Lower leg skin (tissue), 4 donors: ENCODE measurements at places on chromosomes 2 and 18. TPM values are rescaled to one million over a fixed set of nuclear protein-coding genes. Genes with fewer than 3 reads are reported as not detected.
A peak's percentile ranks its signal among the peaks of the same experiment; 100 is the strongest.

The GALNT14 gene
- total RNA-seq = 6.2 TPM

The CNOT11 gene
- 32.1 TPM for total RNA-seq

The MYO5B gene
- 55.2 TPM for total RNA-seq

The VIT gene
- total RNA-seq = 23.7 TPM

The ITSN2 gene
- total RNA-seq = 68.4 TPM

The NUP35 gene
- total RNA-seq = 21.8 TPM

DNA sequence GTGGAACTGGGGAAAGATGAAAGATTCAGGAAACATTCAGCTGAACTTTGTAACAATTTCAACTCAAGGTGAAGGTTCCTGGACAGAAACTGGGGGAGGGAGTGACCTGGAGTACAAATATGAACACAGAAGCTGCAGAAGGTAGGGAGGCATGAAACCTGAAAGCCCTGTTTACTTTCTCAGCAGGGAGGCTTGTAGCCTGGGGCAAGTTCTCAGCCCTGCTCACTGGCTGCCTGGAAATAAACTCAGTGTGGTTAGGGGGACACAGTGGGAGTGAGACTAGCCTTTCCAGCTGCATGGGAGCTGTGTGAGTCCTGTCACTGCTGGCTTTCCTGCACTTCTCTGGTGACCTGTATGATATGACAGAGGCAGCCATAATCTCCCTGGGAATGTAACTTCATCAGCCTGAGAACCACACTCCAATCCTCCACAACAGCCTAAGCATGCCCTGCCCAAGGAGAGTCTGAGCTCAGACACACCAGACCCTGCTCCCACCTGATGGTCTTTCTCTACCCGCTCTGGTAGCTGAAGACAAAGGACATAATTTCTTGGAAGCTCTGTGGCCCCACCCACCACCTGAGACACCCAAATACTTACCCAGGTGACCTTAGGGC, 77.0 kb downstream of the ZSWIM2 start:
- no peak for DNase-seq

GRCh38 chr18:60962625-60963024, 370.6 kb upstream of the CDH20 start:
- no peak for DNase-seq

DNA sequence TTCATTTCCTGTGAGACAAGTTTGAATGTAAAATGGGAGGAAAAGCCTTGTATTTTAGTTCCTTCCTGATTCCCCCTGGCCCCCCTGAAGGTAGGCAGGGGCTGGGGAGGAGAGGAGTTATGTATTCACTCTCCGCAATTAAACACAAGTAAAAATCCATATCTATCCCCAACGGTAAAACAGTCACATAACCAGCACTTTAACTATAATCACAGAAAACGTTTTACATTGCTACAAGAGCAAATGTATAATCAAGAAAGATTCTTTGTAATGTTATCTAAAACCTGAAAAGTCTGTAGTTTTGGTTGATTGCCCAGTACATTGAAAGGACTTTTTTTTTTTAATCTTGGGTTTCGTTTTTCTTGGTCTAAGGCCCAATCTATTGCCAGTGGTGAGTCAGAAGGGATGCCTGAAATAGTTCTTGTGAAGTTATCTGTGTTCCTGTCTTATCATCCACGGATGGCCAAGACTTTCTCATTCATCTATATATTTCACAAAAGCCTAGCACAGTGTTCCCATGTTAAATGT, 34.5 kb upstream of the CCNYL1 start:
- DNase-seq = no peak

DNA sequence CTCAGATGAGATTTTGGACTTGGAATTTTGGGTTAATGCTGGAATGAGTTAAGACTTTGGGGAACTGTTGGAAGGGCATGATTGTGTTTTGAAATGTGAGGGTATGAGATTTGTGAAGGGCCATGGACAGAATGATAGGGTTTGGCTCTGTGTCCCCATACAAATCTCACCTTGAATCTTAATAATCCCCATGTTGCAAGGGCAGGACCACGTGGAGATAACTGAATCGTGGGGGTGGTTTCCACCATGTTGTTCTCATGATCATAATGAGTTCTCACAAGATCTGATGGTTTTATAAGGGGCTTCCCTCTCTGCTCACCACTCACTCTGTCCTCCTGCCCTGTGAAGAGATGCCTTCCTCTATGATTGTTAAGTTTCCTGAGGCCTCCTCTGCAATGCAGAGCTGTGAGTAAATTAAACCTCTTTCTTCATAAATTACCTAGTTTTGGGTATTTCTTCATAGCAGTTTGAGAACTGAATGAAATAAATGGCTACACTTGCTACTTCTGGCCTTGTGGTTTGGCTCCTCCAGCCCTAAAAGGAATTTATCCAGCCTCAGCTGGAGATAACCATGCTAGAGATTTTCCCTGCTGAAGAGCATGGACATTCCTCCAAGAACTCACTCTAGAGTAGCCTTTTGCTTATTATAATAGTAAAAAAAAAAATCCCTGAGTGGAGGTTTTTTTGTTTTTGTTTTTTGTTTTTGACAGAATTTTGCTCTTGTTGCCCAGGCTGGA, 144.3 kb upstream of the TFPI start:
- no peak for DNase-seq

GRCh38 chr2:64542071-64543007, 18.2 kb downstream of the AFTPH start:
- no peak for DNase-seq

- DNase-seq = peak; percentile 68
These were observed 79.6 kb downstream of the PXDN start for GRCh38 chr2:1664698-1665097.

DNA sequence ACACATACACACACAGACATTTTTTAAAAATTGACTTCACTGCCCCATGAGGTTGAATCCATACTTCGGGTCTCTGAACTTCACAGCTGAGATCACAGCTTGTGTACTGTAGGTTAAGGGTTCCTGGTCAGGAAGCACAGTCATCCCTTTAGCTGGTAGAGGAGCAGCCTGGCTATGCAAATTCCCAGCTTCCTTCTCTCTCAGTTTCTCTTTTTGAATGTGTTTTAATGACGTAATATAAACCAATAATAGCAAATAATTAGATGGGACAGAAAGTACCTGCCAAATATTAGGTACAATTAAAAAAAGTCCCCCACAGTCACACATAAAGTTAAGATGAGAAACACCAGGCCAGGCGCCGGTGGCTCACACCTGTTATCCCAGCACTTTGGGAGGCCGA, 178.7 kb downstream of the ZNF385B start:
- DNase-seq = no peak

GRCh38 chr18:48569139-48569914, 30.5 kb downstream of the CTIF start:
- DNase-seq = no peak
